Stimulated activated CD4-positive, alpha-beta T cell treated with anti-CD3 and anti-CD28 coated beads, Interleukin-1b, Interleukin-23, amount 100 ng/mL, for 48 hours (primary cell): ENCODE measurements at places on chromosomes 4 and X.

GRCh38 chr4:63620271-63620670, 789.0 kb downstream of the TECRL start:
- DNase-seq, result no peak

- no peak for DNase-seq
Measured at GRCh38 chrX:41919870-41920269, 3.5 kb downstream of the CASK start.

DNA sequence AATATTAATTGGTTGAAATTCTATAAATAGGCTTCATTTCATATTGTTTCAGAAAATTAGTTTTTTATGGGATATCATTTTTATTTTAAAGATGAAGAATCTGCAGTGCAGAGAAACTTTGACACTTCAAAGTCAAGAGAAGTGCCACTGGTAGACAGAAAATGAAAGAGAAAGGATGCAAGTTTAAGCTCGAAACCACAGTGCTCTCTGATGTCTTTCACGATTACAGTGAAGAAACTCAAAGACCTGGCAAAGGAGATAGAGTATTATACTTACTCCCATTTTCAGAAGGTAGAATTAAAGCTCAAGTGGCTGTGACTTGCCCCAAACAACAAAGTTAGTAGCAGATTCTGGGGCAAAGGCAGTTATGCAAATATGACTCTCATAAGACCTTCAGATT, 745.4 kb downstream of the TECRL start:
- DNase-seq, result no peak

- no peak for DNase-seq
Measured at GRCh38 chrX:13026877-13027652, 17.4 kb downstream of the FAM9C start.

GRCh38 chr4:25878676-25879075, 15.9 kb upstream of the SEL1L3 start:
- DNase-seq, result no peak

- no peak for DNase-seq
Measured at GRCh38 chr4:107155366-107155765, 119.3 kb upstream of the DKK2 start.

DNA sequence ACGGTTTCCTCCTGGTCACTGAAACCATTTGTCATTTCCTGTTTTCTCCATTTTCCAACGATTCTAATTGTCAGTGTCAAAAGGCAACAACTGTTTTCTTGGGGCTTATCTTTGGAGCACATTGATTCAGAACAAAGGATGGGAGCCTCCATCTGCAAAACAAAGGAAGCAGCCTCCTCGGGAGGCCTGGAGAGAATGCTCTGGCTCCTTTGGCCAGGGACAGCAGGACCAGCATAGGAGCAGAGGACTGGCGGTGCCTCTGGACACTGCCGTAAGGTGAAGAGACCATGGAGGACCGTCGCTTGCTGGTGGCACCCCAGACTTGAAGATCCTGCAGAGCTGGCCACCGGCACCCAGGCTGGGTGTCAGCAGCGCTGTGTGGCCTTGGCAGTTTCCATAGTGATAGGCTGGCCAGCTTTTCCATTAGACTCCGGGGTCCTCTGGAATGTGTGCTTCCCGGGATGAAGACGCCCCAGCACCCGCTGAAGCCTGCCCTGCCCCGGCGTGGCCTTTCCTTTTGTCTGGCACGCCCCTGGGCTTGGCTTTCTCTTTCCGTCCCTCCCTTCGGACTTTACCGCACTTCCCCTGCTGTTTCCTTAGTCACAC, 61.1 kb upstream of the MTM1 start:
- no peak for DNase-seq

DNA sequence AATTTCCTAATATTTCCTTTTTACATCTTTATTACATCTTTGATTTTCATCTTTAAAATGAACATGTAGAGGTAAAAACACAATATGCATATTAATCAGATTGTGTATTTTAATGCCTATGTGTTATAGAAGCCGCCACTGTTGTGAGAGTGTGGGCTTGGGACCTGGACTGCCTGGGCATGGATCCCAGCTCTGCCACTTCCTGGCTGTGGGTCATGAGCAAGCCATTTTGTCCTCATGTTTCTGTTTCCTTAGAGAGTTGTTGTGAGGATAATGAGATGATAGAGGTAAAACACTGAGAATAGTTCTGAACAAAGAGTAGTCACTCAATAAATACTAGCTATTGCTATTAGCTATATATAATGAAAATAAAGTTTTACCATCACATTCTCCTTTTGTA, 38.4 kb upstream of the SCOC start:
- DNase-seq, result no peak

DNA sequence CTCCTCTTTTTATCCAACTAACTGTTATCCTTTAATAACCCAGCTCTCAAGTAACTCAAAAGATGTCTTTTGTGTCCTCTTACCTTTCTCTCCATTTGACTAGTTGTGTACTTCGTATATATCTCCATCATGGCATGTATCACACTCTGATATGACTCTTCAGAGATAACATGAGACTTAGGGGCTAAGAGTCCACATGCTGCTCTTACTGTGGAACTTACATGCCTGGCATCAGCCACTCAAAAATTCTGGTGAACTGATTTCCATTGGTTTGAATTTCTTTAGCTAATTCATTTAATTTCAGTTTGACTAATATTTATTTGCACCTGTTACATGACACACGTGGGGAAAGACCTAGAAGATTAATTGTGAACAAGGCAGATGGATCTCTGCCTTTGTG, 317.3 kb downstream of the HS3ST1 start:
- DNase-seq, result no peak

DNA sequence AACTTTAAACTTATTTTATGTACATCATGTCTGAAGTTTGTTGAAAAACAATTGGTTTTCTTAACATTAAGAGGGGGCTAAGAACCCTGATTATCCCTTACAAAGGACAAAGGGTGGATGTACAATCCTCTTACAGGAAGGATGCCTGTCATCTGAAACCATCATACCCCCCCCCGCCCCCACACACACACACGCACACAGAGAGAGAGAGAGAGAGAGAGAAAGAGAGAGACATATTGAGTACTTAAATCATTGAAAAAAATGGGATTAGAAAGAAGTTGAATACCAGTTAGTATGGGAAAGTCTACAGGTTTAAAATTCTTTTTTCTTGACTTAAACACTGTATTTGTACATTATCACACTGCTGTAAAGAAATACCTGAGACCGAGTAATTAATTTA, 10.9 kb upstream of the PGM2 start:
- no peak for DNase-seq

DNA sequence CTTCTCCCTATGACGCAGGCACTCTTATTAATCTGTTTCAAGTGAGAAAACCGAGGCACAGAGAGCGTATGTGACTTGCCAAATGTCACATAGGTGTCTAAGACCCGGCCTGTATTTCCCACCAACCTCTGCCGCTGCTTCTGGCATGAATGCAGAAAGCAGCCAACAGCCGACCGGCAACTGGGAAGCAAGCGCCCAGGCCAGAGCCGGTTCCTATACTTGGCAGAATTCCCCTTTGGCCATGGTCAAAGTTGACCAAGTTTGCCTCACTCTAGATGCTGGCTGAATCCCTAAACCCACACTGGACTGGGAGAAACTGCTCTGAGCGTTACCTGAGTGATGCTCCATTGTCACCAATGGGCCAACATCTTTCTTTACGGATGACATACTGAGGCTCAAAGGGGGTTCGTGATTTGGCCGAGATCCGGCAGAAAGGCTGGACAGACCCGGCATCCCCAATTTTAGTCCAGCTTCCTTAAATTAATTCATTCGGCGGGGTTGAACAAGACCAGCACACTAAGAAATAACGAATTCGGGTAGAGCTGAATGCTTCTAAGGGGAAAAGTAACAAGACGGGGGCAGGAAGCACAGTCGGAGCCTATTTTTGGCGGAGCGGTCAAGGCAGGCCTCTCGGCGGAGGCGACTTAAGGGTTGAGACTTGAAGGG, 11.2 kb downstream of the MSX1 start:
- no peak for DNase-seq

- DNase-seq, result no peak
Measured at GRCh38 chr4:76272073-76272472, 20.6 kb downstream of the FAM47E start.
